ENCODE measurements at places on chromosomes 3 and 15.
A peak's percentile ranks its signal among the peaks of the same experiment; 100 is the strongest.

DNA sequence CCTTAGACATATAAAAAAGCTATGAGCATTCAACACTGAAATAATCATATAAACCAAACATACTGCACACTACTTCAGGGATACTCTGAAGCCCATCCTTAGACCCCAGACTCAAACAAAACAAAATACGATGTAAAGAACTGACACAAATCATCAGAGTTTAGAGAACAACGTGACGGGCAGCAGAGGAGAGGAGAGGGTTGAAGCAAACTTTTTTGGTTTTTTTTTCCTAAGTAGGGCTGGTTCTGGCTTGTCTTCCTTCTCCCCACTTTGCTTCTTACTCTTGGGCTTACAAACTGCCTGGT, 34.7 kb downstream of the GAP43 start:
- peak; percentile 12 for DNase-seq

GRCh38 chr15:41936649-41937567, 35.4 kb downstream of the EHD4 start:
- DNase-seq = no peak

- no peak for DNase-seq
Measured at GRCh38 chr3:3836845-3837244, 37.6 kb downstream of the LRRN1 start.

DNA sequence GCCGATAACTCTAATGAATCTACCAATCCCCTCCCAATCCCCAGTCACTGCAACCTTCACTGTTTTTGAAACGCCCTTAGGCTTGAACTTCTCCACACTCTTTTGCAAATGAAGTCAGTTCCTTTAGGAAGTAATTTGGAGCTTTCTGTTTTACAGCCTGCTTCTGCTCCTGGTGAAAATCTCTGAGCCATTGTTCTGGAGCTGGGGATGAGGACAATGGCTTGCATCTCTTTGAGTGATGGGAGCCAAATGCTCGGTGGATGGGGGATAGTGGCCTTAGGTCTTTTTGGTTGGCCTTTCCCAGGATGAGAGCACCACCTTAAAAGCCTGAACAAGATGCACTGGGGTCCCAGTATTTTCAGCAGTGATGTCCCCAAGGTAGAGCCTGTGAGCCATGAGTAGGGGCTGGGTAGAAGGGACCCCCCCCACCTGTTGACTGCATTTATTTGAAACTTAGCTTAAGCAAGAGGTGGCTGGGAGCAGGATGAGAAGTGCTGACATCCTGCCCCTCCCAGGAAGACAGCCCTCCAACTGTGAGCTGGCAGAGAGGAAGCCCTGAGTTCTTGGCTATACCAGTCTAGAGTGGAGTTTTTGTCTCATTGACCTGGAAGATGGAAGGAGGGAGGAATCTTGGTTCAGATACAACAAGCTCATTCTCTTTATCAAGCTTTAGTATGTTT, 7.6 kb upstream of the MYO5C start:
- DNase-seq = no peak

- DNase-seq = no peak
Measured at GRCh38 chr3:39113291-39113690, 5.8 kb downstream of the TTC21A start.

DNA sequence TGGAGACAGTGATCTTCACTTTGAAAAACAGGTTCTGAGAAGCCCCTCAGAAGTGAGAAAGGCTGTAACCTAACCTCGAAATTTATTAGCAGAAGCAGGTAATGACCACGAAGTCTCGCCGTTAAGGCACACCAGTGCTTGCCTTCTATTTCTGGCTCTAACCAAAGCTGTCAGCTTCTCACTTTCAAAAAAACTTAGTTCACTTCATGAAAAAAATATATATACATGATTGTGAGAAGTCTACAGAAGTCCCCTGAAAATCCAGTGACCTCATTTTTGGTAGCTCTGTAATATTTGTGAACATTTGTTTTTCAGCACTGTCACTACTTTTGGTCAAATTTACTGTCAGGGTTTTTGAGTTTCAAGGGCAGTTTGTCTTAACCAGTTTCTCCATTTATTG, 19.1 kb upstream of the AKAP13 start:
- DNase-seq = no peak

DNA sequence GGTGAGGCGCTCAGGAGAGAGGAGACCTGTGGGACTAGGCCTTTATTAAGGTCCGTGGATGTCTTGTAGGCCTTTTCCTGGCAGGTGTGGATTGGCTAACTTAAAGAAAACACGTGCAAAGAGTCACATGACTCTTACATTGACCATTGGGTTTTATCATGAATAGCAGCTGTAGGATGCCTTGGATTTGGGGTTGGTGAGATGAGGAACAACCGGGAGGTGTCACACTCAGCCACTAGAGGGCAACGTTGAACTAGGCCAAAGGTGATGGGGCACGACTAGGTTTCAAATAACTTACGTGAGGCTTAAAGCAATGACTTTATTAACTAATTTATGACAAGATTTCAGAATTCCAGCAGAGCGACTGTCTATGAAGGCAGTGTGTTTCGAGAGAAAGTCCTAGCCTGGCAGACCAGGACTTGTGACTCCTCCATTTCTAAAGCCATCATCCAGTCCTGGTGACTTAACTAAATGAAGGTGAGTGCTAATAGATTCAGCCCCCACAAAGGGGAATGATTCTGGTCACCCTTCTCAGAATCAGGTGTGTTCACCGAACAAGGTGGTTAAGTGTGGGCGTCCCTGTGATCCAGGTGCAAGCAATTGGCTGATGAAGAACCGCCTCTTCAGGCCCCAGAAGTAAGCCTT, 345.6 kb downstream of the MCTP2 start:
- DNase-seq = no peak

DNA sequence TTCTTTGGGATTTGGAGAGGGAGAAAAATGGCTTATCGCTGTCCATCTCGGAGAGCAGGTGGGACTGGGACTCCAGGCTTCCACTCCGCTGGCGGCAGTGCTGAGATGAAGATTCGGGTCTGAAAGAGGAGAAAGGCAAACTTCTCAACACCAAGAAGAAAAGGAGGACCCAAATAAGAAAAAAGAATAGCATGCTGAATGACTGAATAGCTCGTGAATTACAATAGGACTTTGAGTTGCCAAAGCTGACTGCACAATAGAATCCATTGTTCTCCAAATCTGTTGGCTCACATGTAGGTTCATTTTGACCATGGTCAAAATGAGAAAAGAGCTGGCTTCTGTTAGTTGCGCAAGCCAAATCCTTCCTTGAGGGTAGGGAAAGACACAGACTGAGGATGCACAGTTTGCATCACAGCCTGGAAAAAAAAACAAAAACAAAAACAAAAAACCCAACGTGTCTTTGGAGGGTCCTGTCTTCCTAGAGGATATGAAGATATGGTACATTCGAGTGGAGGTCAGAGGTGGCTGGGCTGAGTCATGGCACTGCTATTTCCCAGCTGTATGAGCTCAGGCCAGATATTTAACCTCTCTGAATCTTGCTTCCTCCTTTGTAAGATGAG, 59.3 kb upstream of the LMOD3 start:
- DNase-seq = no peak

Data from left renal pelvis (tissue), 4 donors.